Right ventricle myocardium inferior (tissue), 1 donor: ENCODE measurements at places on chromosomes 2 and 18. TPM values are rescaled to one million over a fixed set of nuclear protein-coding genes. Genes with fewer than 3 reads are reported as not detected.

DTNB gene
- 3.3 TPM for total RNA-seq

POTEI gene
- not detected for total RNA-seq

FTCDNL1 gene
- total RNA-seq = 3.0 TPM

C2orf15 gene
- total RNA-seq = not detected
